HFFc6 (cell line): ENCODE measurements at places on chromosomes 7 and 10. TPM values are rescaled to one million over a fixed set of nuclear protein-coding genes. Genes with fewer than 3 reads are reported as not detected.

MSS51 gene
- total RNA-seq, result 0.43 to 0.72 TPM (median 0.55 TPM) in 3 replicates

CALY gene
- 0.39 TPM in 1 of 3 replicates, not detected in the others for total RNA-seq

GRCh38 chr7:116802144-116802745 is 60.1 kb upstream of the CAPZA2 start:
- DNase-seq, result peak; percentile 69

GRCh38 chr7:49424109-49424508 is 349.3 kb upstream of the VWC2 start:
- no peak for DNase-seq

- DNase-seq, result no peak
Measured at GRCh38 chr10:31028081-31028480, 3.6 kb downstream of the ZNF438 start.

GRCh38 chr7:10939237-10939910 is 34.3 kb upstream of the PHF14 start:
- DNase-seq, result no peak

DNA sequence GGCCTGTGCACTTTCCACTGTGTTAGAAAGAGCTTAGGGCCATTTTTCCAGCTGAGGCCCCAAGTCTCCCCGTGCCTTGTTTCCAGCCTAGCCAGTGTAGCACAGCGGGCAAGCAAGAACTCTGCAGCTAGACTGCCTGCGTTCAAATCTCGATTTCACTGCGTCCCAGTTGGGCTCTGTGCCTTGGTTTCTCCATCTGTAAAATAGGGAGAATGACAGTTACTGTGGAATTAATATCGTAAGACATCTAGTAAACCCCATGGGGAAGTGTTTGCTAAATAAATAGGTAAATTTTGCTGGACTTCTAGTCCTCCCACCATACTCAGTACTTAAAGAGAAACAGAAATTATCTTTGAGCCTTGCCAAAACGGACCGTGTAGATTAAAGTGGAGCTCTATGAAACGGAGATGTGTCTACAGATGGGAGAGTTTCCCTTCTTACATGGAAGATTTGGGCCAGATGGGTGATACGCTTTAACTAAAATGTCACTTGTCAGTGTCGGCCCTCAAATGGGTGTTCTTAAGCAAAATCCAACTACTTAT is 3.5 kb upstream of the HKDC1 start:
- DNase-seq, result no peak

DNA sequence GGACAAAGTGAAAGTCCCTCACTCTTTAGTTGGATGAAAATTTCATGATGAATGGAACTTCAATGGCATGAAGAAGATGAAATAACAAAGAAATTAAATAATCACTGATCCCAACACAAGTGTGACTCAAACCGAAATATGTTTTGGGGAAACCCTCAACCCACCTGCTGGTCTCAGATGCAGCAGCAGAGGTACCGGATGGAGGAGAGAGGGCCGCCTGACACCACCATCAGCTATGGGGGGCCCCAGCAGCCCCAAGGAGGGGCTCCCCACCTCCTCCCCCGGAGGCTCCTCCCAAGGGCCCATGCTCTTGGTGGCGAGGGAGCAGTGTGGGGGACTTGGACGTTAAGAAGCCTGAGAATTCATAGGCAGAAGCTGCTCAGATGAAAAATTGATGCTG is 137.2 kb upstream of the ADARB2 start:
- DNase-seq, result no peak

DNA sequence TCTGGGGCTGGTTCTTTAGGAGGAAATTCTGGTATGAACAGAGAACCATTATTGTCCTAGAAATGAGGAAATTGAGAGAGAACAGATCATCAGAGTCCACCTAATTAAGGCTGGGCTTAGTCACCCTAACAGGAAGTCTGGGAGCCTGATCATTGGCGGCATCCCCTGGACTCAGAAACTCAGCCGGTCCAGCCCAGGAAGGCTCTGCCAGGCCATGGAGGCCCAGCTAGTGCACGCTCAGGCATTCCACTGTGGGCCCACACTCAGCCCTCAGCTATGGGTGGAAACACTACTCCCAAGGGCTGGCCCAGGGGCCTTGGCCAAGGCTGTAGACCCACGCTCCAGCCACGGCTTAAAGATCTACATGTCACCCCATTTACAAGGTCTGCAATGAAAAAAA is 109.2 kb downstream of the PTPN20 start:
- peak; percentile 55 for DNase-seq

DNA sequence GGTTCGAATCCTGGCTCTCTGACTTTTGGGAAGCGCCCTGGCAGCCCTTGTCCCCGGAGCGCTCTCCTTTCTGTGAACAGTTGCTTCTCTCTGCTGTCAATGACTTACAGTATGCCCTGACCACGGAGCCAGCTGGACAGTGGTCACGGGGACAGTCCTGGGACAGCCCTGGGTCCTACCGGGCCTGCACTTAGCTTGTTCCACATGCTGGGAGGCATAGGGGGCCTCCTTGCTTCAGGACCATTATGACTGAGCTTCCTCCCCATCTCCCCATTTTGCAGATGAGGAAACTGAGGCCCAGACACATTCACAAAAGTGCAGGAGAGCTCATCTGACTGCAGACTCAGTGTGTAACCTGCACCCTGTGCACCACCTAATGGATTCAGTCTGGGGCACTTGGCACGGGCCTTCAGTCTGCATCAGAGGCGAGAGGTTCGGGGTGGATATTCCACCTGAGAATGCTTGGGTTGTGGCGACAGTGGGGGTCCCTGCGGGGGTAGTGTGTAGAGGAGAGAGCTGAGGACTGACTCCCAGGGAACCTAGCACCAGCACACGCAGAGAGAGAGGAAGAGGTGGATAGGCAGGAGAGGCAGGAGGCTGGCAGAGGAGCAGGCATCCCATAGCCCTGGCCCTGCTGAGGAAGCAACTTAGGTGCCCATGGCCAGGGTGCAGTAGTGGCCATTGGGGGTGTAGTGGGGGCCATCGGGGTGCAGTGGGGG is 1.6 kb downstream of the DOCK1 start:
- DNase-seq, result no peak
